ENCODE measurements at places on chromosomes 1 and 21.

GRCh38 chr1:6898974-6899539 is 113.8 kb downstream of the CAMTA1 start:
- no peak for DNase-seq

GRCh38 chr1:48875552-48876329 is 99.0 kb upstream of the BEND5 start:
- no peak for DNase-seq

DNA sequence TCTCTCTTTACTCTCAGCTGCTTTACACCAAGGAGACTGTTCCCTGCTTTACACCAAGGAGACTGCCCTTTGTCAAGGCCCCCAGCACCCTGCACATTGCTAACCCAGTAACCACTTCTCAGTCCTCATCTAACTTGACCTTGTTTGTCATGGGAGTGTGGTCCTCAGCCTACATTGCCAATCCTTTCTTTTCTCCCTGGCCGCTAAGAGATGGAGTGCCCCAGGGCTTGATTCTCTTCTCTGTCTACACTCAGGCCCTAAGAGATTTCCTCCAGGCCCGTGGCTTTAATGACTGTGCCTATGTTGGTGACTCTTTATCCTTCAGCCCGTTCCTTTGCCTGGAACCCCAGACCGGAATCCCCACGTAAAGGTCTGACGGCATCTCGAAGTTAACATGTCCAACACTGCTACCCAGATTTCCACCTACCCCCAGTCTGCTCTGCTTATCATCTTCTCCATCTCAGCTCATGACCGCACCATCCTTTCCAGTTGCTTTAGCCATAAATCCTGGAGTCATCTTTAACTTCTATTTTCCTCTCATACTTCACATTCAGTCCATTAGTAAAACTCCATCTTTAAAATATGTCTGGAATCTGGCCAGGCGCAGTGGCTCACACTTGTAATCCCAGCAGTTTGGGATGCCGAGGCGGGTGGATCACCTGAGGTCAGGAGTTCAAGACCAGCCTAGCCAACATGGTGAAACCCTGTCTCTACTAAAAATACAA is 9.5 kb upstream of the SEMA4A start:
- DNase-seq = peak; percentile 23

- DNase-seq = no peak
Observed at GRCh38 chr1:201795066-201795465, 33.9 kb upstream of the IPO9 start.

DNA sequence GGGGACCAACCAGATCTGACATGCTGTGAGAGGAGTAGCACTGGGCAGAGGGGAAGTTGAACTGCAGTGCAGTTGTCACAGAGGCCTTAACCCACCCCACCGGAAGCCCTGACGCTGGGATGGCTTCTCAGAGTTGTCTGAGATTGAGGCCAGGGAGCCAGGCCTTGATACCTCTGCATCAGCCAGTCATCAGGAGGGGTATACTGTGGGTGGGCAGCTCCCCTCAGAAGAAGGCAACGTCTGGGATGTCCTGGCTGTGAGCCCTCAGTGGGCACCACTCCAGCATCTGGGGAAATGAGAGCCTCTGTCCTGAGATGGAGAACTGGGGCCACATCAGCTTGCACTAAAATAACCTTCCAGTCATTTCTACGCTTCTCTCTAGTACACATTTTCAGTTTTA is 47.9 kb upstream of the BCAR3 start:
- no peak for DNase-seq

GRCh38 chr21:42468491-42469131 is 27.4 kb downstream of the RSPH1 start:
- no peak for DNase-seq

GRCh38 chr21:35470522-35470921 is 421.4 kb upstream of the RUNX1 start:
- no peak for DNase-seq

GRCh38 chr1:96715482-96715881 is 6.1 kb upstream of the PTBP2 start:
- no peak for DNase-seq

GRCh38 chr1:95002540-95003432 is 70.0 kb downstream of the ALG14 start:
- no peak for DNase-seq

DNA sequence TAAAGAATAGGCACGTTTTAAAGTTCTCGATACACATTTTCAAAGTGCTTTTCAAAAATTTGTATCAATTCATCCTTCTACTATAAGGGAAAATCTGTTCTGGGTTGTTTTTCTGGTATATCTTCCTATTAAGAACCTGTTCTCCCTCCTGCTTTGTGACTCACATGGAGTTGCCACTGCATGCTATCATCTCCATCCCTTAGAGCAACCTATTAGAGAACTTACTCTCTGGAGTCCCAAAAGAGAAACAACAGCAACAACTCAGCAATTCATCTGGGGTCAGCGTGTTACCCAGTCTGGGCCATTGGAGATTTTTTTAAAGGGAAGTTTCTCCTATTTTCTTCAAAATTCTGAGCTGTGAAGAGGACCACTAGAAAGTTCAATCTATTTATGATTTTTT is 227.4 kb downstream of the HLX start:
- DNase-seq = no peak

- no peak for DNase-seq
Observed at GRCh38 chr1:225746361-225747179, 31.1 kb upstream of the SRP9 start.

DNA sequence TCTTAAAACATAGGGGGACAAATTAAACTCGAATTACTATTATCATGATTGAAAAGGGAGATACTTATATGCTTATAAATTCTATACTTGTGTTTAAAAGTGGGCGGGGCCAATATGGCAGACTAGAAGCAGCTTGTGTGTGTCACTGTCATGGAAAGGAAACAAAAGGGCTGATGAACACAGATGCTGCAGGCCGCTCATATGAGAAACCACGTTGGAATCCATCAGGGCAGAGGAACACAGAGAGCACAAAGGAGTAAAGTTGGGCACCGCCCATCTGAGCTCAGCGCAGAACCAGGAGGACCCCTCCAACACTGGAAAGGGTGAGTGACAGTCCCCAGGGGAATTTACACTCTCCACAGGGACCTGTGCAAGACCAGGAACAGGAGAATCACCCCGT is 107.0 kb downstream of the SLC5A9 start:
- no peak for DNase-seq

DNA sequence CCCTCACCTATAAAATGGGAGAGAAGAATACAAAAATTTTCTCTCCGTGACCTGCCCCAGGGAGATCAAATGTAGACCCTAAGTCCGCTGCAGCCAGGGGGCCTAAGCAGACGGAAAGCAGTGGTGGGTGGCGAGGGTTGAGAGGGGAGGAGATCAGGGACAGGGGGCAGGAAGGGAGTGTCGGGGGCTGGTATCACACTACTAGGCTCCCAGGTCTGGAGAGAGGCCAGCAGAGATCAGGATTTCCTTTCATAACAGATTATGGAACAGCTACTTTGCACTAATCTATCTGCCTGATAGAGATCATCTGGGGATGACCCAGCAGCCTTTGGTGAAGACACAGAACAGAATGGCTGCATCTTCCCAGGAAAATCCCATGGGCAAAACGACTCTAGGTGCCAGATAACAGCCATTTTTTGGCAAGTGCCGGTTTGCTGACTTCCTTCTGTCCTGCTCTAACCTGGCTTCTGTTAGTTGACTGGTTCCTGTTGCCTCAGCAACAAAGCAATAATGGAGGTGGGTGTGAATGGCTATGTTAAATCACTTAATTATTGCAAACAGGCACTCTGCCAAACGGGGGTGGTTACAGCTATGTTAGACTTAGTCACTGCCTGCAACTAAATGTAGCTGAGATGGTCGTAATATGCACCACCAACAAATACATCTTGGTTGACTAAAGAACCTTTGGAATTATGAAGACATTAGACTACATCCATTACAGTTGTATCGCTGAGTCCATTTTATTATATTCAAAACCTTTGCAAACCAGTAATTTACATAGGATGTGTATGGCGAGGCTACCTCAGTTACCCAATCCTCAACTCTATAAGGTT is 30.0 kb upstream of the EPS8L3 start:
- no peak for DNase-seq

DNA sequence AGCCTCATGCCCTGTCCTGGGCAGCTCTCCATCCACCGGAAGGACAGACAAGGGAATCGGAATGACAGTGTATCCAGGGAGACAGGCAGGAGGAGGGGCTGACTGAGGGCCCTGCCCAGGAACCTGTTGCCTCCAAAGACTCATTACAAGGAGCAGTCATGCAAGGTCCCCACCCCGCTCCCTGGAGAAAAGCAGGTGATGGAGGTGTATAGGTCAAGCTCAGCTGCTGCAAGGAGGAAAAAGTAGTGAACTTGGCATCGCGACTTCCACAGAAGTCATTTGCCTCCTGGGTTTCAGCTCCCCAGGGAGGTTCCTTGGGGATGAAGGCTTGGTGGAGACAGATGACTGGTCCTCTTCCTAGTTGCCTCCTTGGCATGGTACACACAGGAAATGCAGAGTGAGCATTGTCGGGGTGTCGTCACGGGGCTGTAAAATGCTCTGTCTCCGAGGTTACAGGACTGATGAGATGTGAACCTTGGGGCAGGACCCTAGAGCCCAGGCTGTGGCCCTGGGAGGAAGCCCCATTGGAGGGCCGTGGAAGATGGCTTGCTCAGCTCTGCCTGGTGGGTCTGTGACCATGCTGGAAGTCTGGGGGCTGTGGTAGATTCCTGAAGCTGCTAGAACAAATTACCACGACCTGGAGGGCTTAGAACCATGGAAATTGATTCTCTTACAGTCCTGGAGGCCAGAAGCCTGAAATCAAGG is 219.6 kb upstream of the C1orf174 start:
- no peak for DNase-seq

GRCh38 chr1:11134898-11135266 is 35.2 kb upstream of the EXOSC10 start:
- DNase-seq = no peak

DNA sequence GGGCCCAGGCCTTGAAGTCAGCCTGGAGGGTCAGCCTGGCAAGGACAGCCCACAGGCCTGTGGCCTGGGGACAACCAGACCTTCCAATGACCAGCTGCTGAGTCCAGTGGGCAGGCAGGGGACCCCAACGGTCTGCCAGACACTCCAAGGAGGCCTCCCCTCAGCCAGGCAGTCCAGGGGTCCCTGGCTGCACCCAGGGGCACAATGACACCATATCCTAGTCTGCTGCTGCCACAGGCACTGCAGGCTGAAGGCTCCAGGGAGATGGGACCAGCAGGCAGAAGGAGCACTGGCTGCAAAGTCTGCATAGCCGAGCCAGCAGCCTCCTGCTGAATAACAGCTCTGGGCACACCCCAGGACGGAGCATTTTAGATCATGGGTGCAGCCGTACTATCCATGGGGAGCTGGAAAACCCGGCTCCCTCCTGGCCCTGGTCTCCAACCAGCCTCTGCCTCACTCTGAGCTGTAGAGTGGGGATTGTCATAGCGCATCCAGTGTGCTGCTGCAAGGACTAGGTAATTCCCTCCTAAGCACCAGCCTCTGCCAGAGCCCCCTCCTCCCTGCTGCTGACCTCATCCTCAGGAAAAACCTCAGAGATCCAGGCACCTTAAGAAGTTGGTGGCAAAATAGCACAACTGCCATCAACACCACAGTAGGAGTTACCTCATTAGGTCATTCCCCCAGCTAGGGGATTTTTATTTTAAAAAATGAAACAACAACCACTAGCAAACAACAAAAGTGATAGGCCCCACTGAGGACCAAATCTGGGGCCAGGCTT is 4.8 kb upstream of the LAPTM5 start:
- peak; percentile 71 for DNase-seq

- no peak for DNase-seq
Observed at GRCh38 chr1:98368995-98369394, 292.5 kb upstream of the SNX7 start.

GRCh38 chr1:174049514-174049913 is 27.4 kb upstream of the RC3H1 start:
- no peak for DNase-seq

- DNase-seq = no peak
Observed at GRCh38 chr1:155976913-155977689, 1.2 kb downstream of the ARHGEF2 start.

- no peak for DNase-seq
Observed at GRCh38 chr1:50531601-50532000, 108.4 kb upstream of the DMRTA2 start.

DNA sequence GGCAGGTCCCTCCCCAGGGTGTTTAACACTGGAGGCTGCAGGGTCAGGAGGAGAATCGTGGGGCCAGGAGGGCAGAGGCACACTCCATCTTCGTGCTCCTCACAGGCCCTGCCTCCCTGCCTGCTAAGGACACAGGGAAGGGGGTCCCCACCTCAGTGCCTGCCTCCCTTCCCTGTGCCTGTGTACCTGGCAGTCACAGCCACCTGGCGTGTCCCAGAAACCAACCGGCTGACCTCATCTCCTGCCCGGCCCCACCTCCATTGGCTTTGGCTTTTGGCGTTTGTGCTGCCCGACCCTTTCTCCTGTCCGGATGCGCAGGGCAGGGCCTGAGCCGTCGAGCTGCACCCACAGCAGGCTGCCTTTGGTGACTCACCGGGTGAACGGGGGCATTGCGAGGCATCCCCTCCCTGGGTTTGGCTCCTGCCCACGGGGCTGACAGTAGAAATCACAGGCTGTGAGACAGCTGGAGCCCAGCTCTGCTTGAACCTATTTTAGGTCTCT is 623 bp upstream of the BGLAP start:
- no peak for DNase-seq

DNA sequence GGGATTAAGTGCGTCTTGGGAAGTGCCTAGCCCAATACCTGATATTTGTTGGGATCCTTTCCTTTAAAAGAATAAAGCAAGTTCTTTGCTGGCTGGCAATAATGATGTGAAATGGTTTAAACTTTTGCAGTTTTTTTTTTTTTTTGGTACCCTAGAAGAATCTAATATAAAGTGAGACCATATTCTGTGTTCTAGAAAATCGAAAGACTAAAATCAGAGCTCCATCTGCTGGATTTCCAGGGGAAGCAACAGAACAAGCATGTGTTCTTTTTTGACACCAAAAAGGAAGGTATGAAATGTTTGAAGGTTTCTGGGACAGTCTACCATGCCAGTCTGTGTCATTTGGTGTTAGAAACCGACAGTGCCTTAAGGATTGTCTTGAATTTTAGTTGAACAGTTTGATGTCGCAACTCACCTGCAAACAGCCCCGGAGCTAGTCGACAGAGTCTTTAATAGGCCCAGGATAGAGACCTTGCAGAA is 6.4 kb downstream of the UTP11 start:
- DNase-seq = no peak

DNA sequence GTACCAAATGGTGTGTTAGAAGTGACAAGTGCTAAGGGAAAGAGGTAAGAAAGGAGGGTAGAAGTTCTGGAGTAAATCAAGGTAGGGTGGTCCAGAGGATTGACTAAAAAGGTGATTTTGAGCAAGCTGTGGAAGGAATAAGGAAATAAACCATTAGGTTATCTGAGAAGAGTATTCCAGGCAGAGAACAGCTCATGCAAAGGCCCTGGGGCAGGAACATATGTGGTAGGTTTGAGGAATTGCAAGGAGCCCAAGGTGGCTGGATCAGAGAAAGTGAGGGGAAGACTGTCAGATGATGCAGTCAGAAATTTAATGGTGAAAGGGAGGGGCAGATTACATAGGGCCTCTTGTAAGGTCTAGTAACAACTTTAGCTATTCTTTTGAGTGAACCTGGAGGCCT is 302.6 kb downstream of the PBX1 start:
- DNase-seq = no peak

GRCh38 chr1:14135070-14135469 is 435.1 kb downstream of the PRDM2 start:
- no peak for DNase-seq
